ENCODE measurements at places on chromosomes 11 and 22.
A peak's percentile ranks its signal among the peaks of the same experiment; 100 is the strongest.

- no peak for DNase-seq
Measured at GRCh38 chr11:19735157-19735908, 22.7 kb downstream of the NAV2 start.

DNA sequence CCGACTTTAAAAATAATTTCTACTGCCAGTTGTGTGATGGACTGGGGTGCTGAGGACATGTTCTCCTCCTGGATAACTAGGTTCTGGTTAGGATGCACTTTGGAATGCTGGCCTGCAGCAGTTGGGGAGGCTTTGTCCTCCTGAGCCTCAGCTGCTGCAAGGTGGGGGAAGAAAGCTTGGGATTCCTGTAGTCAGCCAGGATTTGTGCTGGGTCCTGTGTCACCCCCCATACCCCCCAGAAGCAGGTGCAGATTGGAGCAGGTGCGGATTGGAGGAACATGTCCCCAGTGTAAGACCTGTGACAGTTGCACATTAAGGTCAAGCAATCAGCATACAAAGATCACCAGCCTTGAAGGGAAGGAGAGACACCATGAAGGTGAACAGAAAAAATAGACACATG lies 51.1 kb downstream of the MED15 start:
- DNase-seq: no peak

DNA sequence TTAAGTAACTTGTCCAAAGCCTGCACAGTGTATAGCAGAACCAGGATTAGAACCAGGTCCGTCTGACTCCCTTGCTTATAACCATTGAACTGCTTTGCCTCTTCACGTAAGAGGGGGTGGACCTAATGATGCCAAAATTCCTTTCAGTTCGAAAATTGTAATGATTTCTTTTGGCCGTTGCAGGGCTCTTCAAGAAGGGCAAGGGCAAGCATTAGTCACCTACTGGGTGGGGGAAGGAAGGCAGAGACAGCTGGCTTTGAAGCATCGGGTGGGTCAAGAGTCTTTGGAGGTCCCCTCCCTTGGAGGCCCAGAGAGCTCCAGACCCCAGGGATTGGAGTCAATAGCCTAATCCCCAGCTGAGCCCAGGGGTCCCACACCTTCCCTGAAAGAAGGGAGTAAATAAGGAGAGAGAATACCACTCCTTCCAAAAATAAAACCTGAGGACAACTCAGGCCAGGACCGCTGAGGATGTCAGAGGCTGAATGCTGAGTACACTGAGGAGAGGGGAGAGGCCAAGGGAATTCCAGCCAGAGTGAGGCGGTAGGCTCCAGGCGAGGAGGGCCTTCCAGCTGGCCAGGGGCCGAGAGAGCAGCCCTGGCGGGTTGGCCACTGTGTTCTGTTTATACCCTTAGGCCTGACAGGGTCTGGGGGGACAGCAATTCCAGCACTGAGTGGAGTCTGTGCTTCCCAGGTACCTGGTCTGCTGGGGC lies 14.1 kb downstream of the CREB3L1 start:
- peak; percentile 75 for DNase-seq

- DNase-seq: no peak
Measured at GRCh38 chr22:46202897-46203600, 47.0 kb downstream of the CDPF1 start.

- no peak for DNase-seq
Measured at GRCh38 chr11:102279641-102280170, 37.6 kb upstream of the BIRC3 start.
